ENCODE measurements at places on chromosomes 4 and X. TPM values are rescaled to one million over a fixed set of nuclear protein-coding genes. Genes with fewer than 3 reads are reported as not detected.

The CTAG2 gene
- polyA plus RNA-seq, result not detected

The EGF gene
- polyA plus RNA-seq, result 0.75 TPM

The CFP gene
- 22.5 TPM for polyA plus RNA-seq

The ZNF141 gene
- 4.9 TPM for polyA plus RNA-seq

The MAGEB2 gene
- not detected for polyA plus RNA-seq

The CCDC160 gene
- 0.79 TPM for polyA plus RNA-seq

The GAGE13 gene
- polyA plus RNA-seq, result not detected

The KIAA1210 gene
- polyA plus RNA-seq, result not detected

The SPANXB1 gene
- not detected for polyA plus RNA-seq

The MTHFD2L gene
- 11.9 TPM for polyA plus RNA-seq

The AFAP1 gene
- 5.3 TPM for polyA plus RNA-seq

The NXF2 gene
- polyA plus RNA-seq, result 0.37 TPM

The CDX4 gene
- not detected for polyA plus RNA-seq

The MAOB gene
- polyA plus RNA-seq, result 5.6 TPM

The RASSF6 gene
- polyA plus RNA-seq, result 1.2 TPM

The CNOT6L gene
- 4.3 TPM for polyA plus RNA-seq

The IGSF1 gene
- polyA plus RNA-seq, result 0.06 TPM

The SSX7 gene
- polyA plus RNA-seq, result not detected

The CYBB gene
- polyA plus RNA-seq, result 16.2 TPM

The GPC3 gene
- 48.8 TPM for polyA plus RNA-seq

The ZDHHC9 gene
- polyA plus RNA-seq, result 56.9 TPM

The SSX2 gene
- polyA plus RNA-seq, result not detected

The FSTL5 gene
- polyA plus RNA-seq, result not detected

The RNF212 gene
- 6.2 TPM for polyA plus RNA-seq

The PRKG2 gene
- polyA plus RNA-seq, result 0.06 TPM

The NUP62CL gene
- polyA plus RNA-seq, result 2.5 TPM

The AKAP17A gene
- polyA plus RNA-seq, result 44.1 TPM

The PHOX2B gene
- polyA plus RNA-seq, result not detected

The PPEF1 gene
- 0.27 TPM for polyA plus RNA-seq
